ENCODE measurements at places on chromosomes 4 and X.

GRCh38 chr4:20043991-20044390 lies 207.7 kb upstream of the SLIT2 start:
- no peak for DNase-seq

GRCh38 chr4:127548990-127549925 lies 83.5 kb upstream of the INTU start:
- no peak for DNase-seq

GRCh38 chr4:167020410-167020809 lies 213.9 kb downstream of the SPOCK3 start:
- DNase-seq: no peak

GRCh38 chrX:40733706-40734105 lies 1.6 kb downstream of the MED14 start:
- DNase-seq: no peak

DNA sequence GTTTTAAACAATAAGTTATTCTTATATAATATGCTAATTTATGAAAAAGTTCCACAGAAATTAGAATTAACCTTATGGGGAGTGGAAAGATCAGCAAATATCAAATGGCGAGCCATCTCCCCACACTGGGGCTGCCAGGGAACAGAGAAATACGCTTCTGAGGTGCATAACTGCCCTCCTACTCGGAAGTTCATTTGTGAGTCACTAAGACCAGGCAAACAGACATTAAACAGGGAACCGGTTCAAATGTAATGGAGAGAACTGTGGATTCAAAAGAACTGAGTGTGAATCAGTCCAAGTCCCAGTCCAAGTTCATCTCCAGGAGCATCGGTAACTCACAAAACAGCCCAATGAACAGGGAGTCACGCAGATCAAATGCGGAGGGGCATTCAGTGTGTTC lies 11.4 kb upstream of the S100G start:
- DNase-seq: no peak

GRCh38 chr4:6258741-6259140 lies 10.9 kb upstream of the WFS1 start:
- no peak for DNase-seq

GRCh38 chr4:176971576-176972115 lies 178.9 kb upstream of the VEGFC start:
- no peak for DNase-seq

DNA sequence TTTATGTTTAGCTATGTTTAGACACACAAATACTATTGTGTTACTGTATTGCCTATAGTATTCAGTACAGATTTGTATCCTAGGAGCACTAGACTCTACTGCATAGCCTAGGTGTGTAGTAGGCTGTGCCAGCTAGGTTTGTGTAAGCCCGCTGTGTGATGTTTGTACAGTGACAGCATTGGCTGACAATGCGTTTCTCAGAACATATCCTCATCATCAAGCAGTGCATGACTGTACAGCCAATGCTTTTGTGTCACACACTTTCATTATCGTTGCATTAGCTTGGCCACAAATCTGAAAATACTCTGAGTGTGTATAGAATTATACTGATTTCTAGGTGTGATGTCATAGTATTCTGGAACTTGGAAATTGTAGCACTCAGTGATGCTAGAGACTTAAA lies 63.4 kb downstream of the CLDN34 start:
- DNase-seq: no peak

- no peak for DNase-seq
Observed at GRCh38 chr4:77073106-77073809, 2.5 kb downstream of the CCNI start.

- DNase-seq: no peak
Observed at GRCh38 chr4:144288011-144288903, 147.7 kb upstream of the GYPA start.

DNA sequence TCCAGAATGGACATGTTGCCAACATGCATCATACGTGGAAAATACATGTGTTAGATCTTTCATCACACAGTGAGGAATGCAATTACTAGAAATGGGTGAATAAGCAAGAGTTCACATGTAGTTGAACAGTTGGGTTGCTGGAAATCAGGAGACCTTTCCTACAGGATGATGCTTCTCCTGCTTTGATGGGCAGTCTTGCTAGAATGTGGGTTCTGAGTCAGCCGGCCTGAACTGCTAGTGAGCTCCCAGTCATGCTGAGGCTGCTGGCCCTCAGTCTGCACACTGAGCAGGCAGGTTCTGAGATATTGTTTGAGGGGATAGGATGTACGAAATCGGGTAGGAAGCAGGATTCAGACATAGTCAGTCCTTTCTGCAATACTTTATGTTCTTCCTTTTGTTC lies 20.2 kb downstream of the MSL3 start:
- no peak for DNase-seq

DNA sequence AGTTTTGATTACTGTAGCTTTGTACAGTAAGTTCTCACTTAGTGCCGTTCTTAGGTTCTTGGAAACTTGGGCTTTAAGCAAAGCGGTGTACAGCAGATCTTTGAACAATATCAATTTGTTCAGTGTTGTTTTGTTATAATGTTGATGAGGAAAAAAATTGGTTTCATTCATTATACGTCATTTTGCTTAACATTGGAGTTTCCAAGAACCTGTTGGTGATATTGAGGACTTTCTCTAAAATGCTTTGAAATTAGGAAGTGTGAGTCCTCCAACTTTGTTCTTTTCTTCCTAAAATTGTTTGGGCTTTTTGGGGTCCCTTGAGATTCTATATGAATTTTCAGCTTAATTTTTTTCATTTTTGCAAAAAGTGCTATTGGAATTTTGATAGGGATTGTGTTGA lies 49.1 kb downstream of the STAG2 start:
- DNase-seq: no peak

DNA sequence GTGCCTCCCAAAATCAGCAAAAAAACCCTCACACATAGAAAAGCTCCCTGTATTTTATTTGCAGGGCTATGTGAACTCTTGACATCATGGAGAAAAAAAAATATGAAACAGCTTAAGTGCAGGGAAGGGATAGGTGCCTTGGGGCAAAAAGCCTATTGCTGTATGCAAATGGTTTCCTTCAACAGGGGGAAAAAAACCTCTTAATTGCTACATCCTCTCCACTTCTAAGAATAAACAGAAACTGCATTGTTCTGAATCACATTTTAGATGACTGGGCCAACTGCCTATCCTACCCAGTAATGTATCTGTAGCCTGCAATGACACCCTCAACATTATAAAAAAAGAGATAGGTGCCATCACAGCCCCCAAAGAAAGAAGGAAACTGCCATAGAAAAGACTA lies 229.4 kb upstream of the GALNTL6 start:
- no peak for DNase-seq

DNA sequence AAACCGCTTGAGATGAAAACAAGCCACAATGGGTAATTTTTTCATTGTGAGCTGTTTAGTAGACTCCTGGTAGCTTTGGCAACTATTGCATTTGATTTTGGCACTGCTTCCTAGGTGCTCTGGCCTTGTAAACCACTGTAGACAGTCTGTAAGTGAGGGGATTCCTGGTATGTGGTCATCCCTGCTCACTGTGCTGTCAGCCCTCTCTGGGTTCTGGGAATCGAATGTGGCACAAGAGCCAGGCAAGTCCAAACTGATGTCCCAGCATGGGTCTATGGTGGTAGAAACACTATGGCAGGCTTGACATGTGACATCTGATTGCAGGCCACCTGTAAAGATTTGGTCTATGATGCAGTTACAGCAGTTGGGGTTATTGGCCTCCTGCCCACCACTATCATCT lies 2.5 kb downstream of the USP51 start:
- DNase-seq: no peak

GRCh38 chrX:151999813-152000212 lies 25.3 kb upstream of the GABRE start:
- no peak for DNase-seq

- no peak for DNase-seq
Observed at GRCh38 chr4:65893957-65894755, 223.9 kb upstream of the EPHA5 start.

DNA sequence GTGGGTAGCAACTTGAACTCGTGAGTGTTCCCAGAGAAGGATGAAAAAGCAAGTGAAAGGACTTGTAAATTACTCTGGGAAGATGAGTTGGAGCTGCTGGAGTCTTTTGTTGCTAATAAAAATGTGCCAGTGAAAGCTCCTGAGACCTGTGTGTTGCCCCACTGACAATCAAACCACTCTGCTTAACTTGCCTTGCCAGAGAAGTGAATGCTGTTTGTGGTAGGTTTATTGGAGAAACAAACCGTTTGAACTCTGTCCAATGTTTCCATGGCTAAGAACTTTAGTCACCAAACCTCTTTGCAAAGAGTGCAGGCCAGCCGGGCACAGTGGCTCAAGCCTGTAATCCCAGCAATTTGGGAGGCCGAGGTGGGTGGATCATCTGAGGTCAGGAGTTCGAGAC lies 586.9 kb downstream of the PCDH7 start:
- no peak for DNase-seq

GRCh38 chr4:123463869-123464268 lies 67.3 kb downstream of the SPRY1 start:
- no peak for DNase-seq

- no peak for DNase-seq
Observed at GRCh38 chrX:23631136-23631535, 36.2 kb upstream of the PRDX4 start.

GRCh38 chr4:150005537-150005936 lies 72.7 kb upstream of the DCLK2 start:
- no peak for DNase-seq

DNA sequence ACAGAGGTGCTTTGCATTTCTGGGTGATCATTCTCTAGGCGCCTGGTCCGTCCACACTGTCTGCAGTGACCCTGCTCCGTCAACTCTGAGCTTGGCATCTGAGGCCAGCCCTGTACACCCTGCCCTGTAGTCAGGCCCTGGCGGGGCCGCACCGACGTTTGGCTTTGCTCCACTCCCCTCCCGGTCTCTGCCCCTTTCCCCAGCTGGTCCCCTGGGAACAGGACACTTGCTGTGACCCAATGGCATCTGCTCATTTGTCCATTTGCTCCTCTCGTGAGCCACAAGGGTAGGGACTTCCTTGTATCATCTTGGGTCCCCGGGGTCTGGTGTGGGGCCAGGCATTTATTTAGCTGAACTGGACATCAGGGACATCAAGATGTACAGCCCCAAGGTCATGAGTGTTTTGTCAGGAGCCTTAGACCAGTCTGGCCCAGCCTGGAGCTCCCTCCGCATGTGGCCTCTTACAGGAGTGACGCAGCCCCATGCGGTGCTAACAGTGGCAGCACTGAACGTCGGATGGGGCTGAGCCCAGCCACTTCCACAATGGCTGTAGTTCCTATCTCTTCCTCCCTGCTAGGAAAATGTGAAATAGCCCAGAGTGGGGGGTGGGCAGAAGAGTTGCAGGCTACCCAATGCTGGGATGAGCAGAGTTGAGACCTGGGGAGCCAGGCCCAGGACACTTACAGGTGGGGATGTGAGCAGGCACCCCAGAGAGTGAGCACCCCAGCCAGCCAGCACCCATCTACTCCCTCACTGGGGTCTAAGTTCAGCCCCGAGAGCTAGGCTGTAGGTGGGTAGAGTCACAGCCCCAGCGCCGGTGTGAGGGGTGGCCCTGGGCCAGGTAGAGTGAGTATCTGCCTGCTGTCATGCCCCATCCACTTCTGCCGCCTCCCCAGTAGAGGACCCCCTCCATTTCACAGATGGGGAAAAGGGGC lies 2.0 kb upstream of the SH3BP2 start:
- no peak for DNase-seq

DNA sequence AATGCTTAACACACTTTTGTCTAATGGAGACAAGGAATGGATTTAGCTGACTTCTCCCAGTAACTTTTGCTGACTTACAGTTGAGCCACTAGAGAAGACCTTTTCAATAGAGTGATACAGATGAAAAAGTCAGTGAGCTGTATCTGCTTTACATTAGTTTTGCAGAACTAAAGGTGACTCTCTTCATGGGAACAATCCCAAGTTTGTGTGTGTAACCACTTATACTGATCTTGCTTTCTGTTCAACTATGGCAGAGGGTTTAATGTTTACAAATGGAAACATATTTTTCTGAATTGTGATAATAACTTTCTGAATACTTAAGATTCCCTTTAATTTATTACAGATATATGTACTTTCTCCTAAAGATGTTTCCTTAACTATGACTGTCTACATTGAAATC lies 182.6 kb upstream of the PUDP start:
- no peak for DNase-seq

DNA sequence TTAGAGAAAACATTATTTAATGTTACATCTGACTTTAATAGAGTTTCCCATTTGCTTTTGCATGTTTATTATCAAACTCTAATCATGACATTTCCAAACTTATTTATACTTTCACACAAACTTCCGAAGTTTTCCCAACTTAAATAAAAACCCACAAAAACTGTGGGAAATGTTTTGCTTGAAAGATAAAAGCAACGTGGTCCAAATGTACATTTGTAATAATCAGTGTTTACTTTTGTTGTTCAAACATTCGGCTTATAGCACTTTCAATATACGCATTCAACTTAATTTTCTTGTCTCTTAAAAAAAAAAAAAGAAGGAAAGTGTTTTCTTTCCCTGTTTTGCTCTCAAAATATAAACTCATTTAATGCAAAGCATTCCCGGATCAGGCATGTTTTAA lies 51.0 kb downstream of the STX18 start:
- DNase-seq: no peak

DNA sequence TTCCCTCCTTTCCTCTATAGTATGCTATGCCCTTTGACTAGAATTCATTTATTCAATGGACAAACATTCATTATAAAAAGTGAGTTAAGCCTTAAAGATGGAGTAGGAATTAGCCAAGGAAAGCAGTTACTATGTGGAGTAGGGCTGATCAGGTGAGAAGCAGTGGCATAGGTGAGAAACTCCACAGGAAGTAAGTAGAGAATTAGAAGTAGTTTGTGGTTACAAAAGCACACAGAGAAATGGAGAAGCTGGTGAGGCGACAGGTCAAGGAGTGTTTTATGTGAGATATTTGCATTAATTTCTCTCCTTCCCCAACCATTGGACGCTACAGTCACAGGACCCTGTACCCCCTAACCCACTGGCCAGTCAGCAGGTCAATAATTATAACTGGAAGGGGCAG lies 30.6 kb downstream of the SETD7 start:
- DNase-seq: no peak
